ENCODE measurements at places on chromosomes 12 and 14. TPM values are rescaled to one million over a fixed set of nuclear protein-coding genes. Genes with fewer than 3 reads are reported as not detected.
A peak's percentile ranks its signal among the peaks of the same experiment; 100 is the strongest.

ACYP1 gene
- polyA plus RNA-seq, result 18.6 TPM

GRCh38 chr12:55930771-55931316, at the start of gene DGKA:
Gene DGKA (plus strand): TSS chr12:55931162. CDS start chr12:55936504, 5,342 bp downstream.
- no peaks in the 10 kb centered on the region for H3K27me3 ChIP-seq
- peak within 1 kb of the TSS; percentile 80 for H3K4me3 ChIP-seq
- H3K27ac ChIP-seq, result peak within 1 kb of the TSS; percentile 85
- H3K4me1 ChIP-seq, result peaks cover 62% of the 10 kb centered on the region
- no peaks in the 10 kb centered on the region for H3K36me3 ChIP-seq

CLEC7A gene
- polyA plus RNA-seq, result 9.8 TPM

RASSF9 gene
- polyA plus RNA-seq, result not detected

DNA sequence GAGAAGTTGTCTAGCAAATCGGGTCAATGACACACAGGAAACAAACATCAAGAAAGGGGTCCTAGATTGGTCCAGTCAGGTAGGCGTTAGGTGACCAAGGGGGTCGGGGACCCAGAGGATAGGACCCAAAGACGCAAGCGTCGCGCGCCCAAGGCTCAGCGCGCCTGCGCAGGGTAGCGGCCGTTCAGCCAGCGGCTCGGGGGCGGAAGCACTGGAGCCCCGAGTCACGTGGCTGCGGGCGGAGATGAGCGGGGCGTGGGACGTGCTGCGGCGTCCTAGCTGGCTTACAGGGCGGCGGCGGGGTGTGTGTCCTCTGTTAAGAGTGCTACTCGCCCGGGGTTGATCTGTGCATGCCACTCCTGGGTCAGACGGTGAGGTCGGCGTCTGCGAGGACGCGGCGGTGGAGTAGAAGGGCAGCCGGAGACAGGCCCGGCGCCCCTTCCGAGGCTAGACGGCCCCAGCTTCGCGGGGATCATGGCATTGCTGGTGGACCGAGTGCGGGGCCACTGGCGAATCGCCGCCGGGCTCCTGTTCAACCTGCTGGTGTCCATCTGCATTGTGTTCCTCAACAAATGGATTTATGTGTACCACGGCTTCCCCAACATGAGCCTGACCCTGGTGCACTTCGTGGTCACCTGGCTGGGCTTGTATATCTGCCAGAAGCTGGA, at the start of gene SLC35E3:
SLC35E3 (plus strand) TSS at position 273 of the 668 bp plus-strand sequence; CDS start at position 475, 202 bp downstream.
- H3K4me1 ChIP-seq, result no peaks in the 10 kb centered on the region
- H3K27me3 ChIP-seq, result no peaks in the 10 kb centered on the region
- peak; percentile 95 for DNase-seq
- H3K36me3 ChIP-seq, result no peaks in the 10 kb centered on the region
- peak within 1 kb of the TSS; percentile 83 for H3K27ac ChIP-seq
- H3K4me3 ChIP-seq, result peak within 1 kb of the TSS; percentile 64

GRCh38 chr12:65728455-65728847, 95.8 kb upstream of the HMGA2 start:
- peaks cover 8% of the 10 kb centered on the region for H3K4me1 ChIP-seq
- H3K4me3 ChIP-seq, result no peak overlapping the region
- H3K27ac ChIP-seq, result no peak overlapping the region
- no peak for DNase-seq

Measured in sigmoid colon (tissue), 7 donors.